ENCODE measurements at places on chromosomes 3 and 15.

GRCh38 chr3:1381647-1382036 is 288.8 kb downstream of the CNTN6 start:
- no peak for DNase-seq

DNA sequence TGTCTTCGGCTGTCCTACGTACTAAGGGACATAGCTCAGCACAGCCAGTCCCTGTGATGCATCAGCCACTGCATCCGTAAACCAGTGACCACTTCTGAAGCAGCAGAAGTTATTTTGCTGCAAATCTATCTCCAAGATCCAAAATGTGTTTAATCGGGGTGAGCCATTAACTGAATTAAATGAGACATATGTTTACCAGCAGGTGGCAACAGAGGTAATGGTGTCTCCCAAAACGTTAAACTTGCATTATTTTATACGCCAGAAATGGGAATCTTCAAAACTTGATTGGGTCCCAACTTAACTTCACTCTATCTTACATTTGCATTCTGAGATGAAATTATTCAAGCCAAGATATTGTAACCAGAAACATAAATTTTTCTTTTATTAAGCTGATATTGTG is 75.3 kb upstream of the BOC start:
- no peak for DNase-seq

DNA sequence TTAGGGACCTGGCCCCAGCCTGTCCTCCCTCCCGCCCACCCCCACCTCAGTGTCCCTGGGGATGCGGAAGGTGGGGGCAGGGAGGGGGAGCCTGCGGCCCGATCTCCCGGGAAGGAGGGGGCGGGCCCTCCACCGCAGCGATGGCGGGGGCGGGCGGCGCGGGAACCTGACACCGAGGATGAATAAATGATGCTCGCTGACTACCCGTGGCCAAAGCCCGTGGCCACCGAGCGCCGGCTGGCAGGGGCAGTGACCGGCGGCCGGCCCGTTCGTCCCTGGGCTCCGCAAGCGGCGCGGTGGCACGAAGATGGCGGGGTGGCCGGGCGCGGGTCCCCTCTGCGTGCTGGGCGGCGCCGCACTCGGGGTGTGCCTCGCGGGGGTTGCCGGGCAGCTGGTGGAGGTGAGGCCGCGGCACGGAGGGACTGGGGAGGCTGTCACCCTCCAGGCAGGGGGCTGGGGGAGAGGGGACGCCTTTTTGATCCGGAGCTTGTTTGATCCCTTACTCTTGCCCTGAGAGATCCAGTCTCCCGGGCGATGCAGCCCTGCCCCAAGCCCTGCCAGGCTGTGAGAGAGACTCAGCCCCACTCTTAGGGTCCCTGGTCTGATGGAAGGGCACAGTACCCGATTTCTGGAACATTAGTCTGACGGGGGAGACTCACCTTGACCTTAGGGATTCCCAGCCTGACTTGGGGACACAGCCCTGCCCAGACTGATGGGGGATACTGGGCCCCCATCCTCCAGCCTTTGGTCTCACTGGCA is at the start of gene TMIE:
TMIE (plus strand) TSS at position 212 of the 759 bp plus-strand sequence; CDS start at position 308, 96 bp downstream.
- no peak for DNase-seq

DNA sequence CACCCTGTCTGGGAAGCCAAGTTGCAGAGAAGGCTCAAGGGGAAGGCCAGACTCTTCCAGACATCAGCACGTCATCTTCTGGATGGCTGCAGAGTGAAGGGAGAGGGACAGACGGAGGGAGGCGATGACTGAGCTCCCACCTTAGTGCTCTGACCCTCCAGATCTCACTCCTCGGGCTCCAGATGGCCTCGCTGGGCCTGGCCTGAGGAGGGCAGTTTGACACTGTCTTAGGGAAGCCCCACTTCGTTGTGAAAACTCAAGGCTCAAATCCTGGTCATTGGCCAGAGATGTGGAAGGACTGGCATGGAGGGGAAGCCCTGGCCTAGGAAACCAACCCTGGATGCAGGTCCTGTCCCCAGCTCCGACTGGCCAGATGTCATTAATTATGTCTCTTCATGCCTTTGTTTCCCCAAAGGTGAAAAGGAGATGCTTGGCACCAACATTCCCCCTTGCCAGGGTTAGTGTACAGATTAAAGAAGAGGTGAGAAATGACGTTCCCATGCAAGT is 70.4 kb downstream of the ADCY5 start:
- no peak for DNase-seq

GRCh38 chr15:76310475-76311099 is 682 bp downstream of the ETFA start:
- DNase-seq, result no peak

GRCh38 chr3:180093535-180093934 is 56.8 kb upstream of the PEX5L start:
- no peak for DNase-seq

- no peak for DNase-seq
Measured at GRCh38 chr3:24393316-24393715, 101.3 kb downstream of the THRB start.

DNA sequence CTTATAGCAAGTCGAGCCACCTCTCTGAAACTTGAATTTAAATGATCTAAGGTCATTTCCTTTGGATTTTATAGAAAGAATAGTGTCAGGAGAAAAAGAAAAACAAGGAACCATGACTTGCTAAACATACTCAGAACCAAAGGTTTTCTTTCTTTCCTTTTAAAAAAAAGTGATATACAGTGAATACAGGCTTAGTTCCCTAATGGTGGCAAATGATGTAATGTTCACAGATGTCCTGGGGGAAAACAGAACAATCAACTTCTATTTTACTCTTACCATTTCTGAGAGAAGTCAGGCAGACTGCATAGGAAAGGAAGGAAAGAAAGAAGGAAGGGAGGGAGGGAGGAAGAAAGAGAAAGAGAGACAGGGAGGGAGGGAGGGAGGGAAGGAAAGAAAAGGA is 56.5 kb downstream of the ST6GAL1 start:
- DNase-seq, result no peak

GRCh38 chr3:126342991-126343648 is 14.1 kb downstream of the KLF15 start:
- no peak for DNase-seq

DNA sequence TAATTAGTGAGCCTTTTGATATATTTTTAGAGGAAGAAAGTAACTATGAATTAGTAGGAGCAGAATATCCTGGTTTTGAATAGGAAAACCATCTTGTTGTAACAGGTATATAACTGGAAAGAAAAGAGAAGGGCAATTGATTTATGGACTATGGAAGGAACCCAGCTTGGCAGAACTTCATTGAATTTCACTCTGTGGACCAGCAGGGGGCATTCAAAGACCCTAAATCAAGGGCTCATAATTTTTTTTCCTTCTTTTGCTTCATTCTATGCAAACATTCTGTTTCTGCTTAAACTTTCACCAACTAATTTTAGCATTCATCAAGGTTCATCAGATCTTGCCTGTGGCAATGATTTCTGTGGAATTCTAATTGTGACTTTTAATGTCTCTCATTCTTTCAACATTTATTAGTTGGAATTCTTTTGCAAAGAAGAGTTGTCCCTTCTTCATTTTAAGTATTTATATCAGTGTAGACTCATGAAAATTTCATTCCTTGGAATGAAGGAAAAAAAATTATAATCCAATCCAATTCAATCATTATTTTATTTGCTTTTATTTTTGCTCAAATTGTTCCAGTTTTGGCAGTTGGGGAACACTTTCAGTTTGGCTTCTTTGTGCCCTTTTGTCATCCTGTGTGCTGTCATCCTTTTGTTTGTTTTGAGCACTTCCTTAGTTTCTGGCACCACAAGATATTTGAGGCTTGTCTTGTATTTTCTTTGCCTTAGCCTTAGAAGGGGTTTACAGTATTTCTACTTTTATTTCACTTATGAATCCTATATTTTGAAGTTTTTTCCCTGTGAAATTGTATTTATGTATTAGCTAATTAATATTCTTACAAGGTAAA is 30.4 kb downstream of the NXPE3 start:
- DNase-seq, result no peak

DNA sequence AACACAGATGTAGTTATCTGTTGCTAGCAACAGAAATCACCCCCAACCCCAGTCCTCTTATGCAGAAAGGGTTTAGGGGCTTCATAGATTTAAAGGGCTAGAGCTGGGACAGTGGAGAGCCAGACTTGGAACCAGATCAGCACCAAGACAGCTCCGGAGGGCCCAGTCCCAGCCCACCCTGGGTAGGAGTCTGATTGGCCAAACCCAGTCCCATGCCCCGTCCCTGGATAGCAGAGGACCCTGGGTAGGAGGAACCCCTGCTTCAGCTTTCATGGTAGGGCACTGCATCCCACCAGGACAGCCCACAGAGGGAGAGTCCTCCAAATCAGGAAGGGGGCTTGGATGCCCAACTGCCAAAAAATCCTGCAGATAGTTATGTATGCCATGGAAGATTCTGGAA is 103.0 kb downstream of the CORO2B start:
- no peak for DNase-seq

DNA sequence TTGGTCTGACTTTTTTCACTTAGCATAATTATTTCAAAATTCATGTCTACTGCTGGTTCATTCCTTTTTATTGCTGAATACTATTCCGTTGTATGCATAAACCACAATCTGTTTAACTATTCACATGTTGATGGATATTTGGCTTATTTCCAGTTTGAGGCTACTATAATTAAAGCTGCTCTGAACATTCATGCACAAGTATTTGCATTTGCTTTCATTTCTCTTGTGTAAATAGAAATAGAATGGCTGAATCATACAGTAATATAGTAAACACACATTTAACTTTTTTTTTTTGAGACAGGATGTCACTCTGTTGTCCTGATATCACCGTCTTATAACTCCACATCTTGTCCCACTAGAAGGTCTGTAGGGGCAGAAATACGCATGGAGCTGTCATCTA is 57.3 kb downstream of the NMNAT3 start:
- DNase-seq, result no peak

DNA sequence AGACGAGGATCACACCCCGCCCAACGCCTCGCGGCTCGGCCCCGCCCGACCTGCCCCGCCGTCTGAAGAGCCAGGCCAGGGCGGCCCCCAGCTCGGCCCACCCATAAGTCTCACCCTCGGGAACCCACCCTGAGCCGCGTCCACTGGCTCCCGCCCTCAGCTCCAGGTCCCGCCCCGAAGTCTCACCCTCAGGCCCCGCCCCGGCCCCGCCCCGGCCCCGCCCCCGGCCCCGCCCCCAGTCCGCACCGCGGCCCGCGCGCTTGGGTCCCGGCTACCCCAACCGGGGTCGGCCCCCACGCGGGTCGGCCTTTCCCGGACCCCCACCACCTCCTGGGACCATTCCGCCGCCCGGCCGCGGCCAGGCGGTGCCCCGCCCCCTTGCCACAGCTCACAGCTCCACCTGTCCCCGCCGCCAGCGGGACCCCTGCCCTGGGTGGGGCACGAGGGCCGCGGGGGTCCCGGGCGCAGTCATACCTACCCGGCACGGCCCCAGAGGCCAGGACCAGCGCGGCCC is 489 bp downstream of the CSPG5 start:
- DNase-seq, result no peak

DNA sequence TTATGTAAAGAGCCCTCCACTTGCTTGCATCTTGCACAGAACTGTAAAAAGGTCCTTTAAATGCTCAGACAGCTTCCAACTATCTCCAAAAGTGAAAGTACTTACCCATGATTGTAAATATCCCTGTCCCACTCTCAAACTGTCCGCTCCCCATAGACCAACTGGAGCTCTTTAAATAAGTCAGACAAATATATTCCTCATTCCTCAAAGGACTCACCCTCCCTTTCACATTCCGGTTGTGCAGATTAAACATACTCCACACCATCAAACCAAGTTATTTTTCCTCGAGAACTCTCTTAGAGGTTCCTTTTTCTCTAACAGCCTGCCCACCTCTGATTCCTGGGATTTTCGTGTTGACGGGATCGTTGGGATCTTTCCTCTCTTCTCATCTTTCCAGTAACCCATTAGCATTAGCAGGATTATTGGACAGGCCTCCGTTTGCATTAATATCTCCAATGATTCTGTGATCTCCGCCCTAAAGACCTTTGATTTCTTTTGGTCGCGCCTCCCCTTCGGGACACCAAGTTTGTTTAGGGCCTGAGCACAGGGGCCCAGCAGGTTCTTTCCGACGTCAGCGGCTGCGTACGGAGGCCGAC is 763 bp downstream of the GOLGB1 start:
- DNase-seq, result no peak

- DNase-seq, result no peak
Measured at GRCh38 chr3:168714609-168715240, 619.0 kb upstream of the GOLIM4 start.

DNA sequence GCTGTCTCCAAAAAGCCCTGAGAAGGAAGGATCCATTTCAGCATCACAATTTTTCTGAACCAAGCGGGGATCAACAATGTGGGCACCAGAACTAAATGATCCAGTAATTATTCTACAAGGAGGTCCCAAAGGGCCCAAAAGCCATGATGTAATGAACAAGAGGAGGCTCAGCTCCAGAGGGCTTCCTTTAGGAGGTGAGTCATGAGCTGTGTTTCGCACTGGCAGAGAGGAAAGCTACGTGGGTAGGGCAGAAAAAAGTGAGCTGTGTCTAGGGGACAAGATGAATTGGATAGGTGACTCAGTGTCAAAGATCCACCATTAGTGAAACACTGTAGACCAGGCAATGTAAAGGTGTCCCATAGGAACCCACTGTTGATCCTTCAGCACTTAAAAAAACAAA is 113.4 kb downstream of the RORA start:
- no peak for DNase-seq

DNA sequence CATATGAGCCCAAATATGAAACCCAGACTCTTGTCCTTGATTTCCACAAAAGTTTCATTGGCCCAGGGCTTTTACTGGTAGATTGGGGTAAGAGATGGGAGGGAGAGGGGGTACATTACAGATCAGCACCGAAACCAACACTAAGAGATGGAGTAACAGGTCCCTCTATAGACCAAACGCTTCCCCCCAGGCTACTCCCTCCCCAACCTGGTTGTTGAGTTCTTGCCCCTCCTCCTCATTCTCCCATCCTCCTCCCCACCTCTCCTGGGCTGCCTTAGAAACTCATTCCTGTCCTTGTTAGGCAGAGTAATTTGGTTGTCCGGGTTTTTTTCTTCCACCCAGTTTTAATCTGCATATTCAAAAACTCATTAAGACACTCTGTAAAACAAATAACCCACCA is 74.1 kb downstream of the MESD start:
- DNase-seq, result no peak

GRCh38 chr3:44047796-44048195 is 193.9 kb upstream of the TOPAZ1 start:
- no peak for DNase-seq

GRCh38 chr3:64459711-64460110 is 228.1 kb downstream of the ADAMTS9 start:
- DNase-seq, result no peak

GRCh38 chr15:28868744-28869345 is 16.9 kb upstream of the APBA2 start:
- DNase-seq, result no peak

DNA sequence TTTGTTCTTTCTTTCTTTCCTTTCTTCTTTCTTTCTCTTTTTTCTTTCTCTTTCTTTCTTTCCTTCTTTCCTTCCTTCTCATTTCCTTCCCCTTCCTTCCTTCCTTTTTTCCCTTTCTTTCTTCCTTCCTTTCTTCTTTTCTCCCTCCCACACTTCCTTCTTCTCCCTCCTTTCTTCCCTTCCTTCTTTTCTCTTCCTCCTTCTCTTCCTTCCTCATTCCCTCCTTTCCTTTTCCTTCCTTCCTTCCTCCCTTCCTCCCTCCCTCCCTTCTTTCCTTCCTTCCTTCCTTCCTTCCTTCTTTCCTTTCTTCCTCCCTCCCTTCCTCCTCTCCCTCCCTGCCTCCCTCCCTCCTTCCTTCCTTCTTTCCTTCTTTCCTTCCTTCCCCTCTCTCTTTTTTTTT is 755.7 kb upstream of the GRM7 start:
- DNase-seq, result no peak

Data from esophagus squamous epithelium (tissue), 5 donors.